ENCODE measurements at places on chromosomes 7 and 10.

GRCh38 chr7:106874076-106874475 is 9.0 kb downstream of the PIK3CG start:
- no peak for DNase-seq

DNA sequence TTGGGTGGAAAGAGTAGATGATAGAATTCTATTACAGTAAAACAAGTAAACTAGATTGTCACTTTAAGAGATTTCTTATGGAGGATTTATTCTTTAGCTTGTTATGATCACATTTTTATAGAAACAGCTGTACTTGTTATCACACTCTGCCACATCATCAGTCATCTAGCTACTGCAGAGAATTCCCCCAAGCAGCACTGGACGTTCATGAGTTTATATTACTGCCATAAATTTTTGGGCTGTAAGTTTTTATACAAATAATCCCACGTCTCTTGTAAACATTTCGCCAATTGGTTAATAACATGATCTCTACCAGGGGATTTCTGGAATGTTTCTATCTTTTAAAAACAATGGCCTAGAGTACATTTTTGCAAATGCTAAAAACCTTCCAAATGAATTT is 238.8 kb downstream of the POLR1F start:
- DNase-seq, result no peak

GRCh38 chr10:76911184-76911583 is 726.4 kb downstream of the KCNMA1 start:
- DNase-seq, result no peak

GRCh38 chr7:33905389-33906032 is at the start of gene BMPER:
TSS of gene BMPER (plus strand) at chr7:33905539. CDS start at chr7:33905614, 75 bp downstream.
- DNase-seq, result peak; percentile 89

DNA sequence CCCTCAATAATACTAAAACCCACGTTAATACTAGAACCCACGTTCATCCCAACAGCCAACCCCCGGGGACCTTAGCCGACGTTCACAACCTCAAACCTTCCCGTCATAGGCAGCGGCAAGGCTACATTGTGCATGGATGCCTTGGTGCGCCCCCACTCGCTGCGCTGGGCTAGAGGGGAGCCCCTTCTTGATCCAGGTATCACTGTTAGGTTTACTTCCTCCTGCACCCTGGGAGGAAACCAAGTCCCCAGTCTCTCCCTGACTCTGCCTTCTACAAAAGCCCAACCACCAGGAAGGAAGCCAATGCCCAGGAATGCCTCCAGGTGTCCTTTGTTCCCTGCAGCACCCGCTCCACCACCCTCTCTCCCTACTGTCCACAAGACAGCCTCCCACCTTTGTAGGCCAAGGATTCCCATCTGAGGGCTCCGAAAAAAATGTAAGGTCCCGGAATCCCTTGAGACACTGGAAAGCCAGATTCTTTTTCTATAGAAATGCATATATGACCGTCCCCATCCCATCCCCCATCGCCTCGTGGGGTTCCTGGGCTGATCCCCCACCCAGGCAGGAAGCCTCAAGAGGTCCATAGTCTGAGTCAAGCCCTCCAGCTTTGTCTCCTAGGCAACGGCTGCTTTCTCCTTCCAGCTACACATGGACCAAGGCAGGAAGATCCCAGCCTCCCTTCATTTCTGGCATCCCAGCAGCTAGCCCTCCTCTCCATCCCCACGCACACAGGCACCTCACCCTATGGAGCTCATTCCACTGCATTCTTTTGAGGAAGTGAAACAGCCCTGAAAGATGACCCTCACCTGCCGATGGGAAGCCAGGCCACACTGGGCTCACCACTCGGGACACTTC is 25.2 kb downstream of the CTBP2 start:
- DNase-seq, result no peak

DNA sequence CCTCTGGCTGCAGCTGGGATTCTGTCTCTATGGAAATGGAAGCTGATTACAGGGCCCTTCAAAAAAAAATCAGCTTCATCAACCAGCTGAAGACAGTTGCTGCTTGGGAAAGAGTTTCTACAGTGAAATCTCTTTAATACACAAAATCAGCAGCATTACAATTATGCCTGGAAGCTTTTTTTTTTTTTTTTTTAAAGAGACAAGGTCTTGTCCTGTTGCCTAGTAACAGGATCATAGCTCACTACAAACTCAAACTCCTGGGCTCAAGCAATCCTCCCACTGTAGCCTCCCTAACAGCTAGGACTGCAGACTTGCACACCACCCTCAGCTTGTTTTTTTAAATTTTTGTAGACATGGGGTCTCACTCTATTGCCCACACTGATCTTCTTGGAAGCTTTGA is 94.5 kb downstream of the OR13A1 start:
- no peak for DNase-seq

DNA sequence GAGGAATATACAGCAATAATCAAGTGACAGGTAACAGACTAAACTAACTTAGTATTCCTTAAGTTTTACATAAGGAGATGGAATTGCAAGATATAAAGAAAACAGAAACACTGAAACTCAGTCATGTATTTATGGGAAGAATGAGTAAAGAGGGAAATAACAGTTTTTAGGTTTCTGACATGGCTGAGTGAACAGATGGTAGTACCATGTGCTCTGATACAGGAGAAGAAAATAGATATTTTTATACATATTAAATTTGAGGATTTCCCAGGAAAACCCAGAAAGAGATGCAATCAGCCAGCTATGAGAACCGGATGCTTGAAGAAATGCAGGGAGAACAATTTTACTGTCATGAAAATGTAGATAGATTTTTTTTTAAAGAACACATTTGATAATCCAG is 669.5 kb upstream of the GRM3 start:
- no peak for DNase-seq

- no peak for DNase-seq
These were observed 44.2 kb downstream of the PCLO start for GRCh38 chr7:83118347-83119025.

GRCh38 chr10:8150401-8150905 is 96.0 kb downstream of the GATA3 start:
- DNase-seq, result no peak

DNA sequence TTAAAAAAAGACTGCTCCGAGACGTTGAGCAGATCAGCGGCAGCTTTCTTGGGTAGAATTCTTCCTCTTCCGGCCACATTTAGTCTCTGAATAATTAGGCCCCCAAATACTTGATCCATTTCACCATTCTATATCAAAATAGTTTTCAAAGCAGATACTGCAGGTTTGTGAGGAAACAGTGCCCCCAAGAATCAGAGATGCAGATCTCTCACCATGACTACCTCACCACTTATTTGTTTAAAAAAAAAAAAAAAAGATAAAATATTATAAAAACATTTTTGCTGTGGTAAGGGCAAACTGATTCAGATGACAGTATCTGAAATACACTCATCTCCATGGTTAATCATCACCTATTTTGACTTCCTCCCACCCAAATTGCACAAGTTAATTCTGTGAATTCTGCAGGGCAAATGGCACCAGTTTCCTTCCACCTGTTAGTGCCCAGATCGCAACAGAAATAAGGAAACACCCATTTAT is 210.4 kb downstream of the FAM107B start:
- DNase-seq, result no peak

- peak; percentile 68 for DNase-seq
These were observed 15.9 kb downstream of the VSIR start for GRCh38 chr10:71757399-71757922.

- DNase-seq, result no peak
These were observed 10.9 kb upstream of the SP8 start for GRCh38 chr7:20797462-20798080.

GRCh38 chr10:74888962-74889661 is 62.7 kb downstream of the KAT6B start:
- peak; percentile 39 for DNase-seq

- DNase-seq, result no peak
These were observed 9.6 kb downstream of the DLD start for GRCh38 chr7:107900496-107901015.

GRCh38 chr10:17335065-17335464 is 107.0 kb downstream of the VIM start:
- DNase-seq, result no peak

- no peak for DNase-seq
These were observed 168.3 kb downstream of the SNX13 start for GRCh38 chr7:17771901-17772408.
